ENCODE measurements at places on chromosomes 12 and 14.

DNA sequence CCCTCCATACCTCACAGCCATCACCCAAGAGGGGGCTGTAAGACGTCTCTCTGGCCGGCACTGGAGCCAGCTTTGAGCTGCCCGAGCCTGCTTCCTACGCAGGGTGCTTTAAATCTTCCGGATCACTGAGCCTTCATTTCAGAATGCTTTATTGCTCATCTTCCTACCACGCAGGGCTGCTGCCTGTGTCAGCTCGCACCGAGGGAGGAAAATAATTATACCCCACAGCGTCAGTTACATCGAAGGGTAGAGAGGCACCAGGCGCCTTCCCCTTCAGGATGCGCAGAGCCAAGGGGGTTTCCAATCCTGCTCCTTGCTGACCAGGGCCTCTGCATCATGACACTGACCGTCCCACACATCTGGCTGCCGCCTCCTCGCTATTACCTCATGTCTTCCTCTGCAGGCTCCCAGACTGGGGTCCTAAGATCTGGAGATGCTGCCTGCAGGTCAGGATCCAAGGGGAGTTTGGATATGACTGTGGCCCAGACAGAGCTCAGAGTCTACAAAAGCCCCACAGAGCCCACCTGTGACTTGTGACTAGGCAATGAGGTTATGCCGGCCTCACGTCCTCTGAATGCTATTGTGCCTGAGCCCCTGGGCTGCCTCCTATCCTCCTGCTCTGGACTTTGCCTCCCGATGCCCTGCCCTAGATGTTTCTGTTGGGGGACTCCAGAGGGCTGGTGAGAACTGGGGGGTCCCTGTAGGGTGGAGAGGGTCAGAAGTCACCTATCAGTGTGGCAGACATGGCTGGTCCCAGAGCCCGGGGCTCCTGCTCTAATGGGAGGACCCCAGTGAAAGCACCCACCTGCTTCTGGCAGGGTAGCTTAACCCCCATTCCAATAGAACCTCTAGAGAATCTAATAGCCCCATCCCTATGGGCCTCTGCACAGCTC is 220.3 kb upstream of the RTL1 start:
- no peak for DNase-seq

DNA sequence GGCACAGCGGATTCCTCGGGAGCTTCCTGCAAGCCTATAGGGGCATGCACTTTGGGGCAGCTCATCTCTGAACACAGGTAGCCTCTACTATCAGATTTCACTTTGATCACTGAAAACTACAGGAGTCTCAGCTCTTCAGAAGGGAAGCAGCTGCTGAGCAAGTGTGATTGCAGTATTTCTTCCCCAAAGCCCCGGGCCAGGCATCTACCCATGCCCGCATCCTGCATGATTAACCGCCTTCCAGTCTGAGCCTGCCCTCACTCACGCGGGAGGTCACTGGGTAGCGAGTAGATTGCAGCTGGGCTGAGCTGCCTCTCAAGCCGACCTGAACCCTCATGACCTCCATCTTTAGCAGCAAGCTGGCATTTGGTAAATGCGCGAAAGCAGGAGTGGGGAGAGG is 334.7 kb downstream of the DPF3 start:
- no peak for DNase-seq

DNA sequence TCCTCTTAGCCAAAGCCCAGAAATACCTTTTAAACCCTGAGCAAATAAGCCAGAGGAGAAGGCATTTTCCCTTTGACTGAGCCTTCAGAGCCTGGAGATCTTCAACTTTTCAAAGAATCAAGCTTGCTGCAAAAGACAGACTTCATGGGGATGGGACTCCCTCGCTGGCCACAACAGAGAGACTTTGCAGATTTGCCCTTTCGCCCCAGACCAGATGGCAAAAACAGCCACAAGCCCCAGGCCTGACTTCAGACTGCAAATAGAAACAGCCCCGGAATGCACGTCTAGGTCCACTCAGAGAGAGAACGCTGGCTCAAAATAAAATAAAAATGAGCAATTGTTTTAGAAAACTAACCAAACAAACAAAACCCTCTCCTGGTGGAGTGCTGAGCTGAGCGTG is 114.6 kb upstream of the MED13L start:
- DNase-seq: no peak

- no peak for DNase-seq
These were observed 54.2 kb upstream of the CERS5 start for GRCh38 chr12:50221228-50222008.

DNA sequence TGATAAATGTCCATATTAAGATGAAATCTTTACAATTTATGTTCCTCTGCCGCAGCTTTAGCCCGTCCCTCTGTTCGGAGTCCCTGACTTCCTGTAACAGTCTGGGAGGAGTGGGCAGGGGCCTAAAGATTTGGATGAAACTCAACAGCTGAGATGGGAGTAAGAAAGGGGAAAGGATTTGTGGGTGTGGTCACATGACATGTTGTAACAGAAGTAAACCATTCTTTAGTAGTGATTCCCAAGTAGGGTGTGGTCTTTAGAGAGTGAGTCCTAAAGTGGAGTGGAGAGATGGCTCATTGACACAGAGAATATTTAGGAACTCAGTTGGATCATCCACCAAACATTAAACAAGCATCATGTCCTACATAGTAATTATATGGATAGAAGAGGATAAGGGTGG is 12.9 kb downstream of the TMEM117 start:
- no peak for DNase-seq

DNA sequence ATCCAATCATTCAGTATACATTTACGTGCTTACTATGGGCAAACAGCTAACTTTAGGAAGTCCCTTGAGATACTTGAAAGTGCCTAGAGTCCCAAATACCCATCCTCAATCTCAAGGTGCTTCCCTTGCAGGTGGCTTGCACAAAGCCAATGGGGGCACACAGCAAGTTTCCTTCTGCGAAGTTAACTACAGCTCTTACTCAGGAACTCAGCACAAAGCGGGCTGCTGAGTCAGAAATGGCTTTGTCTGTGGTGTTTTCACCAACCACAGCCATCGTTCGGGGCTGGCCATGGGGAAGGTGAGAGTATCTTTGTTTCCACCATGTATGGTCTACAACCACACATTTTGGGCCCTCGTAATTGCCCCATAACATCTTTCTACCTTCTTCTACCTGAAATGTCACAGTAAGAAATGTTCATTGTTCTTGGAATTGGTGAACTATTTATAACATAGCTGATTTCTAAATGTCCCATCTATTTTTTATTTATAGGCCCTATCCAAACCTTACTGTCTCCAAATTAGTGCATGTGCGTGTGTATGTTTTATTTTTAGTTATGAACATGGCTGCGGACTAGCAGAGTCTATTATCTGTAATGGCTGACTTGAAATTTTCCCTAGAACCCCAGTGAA is 13.9 kb downstream of the MFAP5 start:
- DNase-seq: no peak

GRCh38 chr14:67446371-67447032 is 34.5 kb upstream of the PLEK2 start:
- no peak for DNase-seq

GRCh38 chr12:99087278-99087677 is 442.2 kb downstream of the APAF1 start:
- DNase-seq: no peak

DNA sequence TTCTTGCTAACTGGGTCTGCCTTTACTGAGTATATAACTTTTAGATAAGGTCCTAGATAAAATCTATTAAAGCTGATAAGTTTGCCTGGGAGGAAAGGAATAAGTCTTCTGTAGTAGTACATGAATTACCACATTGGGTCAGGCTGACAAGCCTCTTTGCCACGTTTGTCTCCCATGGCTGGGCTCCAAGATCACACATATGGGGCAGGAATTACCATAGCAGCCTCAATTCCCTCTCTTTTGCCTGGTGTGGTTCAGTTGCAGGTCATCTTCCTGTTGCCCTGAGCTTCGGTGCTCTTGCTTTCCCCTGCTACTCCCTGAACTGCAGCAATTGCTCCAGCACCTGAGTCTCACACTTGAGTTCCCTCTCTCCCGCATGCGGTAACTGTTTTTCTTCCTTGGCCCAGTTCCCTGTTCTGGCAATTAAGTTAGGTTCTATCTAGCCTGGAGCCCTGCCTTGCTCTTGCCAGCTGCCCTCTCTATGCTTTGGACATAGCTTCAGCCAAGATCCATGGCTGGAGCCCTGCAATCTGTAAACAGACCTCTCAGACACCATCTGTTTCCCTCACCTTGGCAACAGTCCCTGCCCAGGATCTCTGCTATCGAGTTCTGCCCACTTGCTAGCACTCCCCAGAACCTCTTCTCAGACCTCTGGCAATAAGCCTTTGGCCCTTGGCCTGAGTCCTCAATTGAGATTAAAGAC is 5.8 kb upstream of the GLT8D2 start:
- no peak for DNase-seq

DNA sequence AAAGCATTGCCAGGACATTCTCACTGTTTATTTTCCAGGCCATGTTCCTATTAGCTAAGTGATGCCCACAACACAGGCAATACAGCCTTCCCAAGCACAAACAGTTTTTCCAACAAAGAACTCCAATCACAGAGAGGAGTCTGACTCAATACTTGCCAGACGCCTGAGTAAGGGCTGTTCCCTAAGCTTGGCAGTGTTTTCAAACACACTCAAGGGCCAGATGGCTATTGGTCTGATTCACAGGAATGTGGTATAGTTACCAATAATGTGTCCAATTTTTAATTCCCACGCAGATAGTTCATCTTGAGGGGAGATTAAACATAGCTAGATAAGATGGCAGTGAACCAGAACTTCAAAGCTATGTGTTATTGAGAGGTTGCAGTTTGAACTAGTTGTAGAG is 381.0 kb downstream of the SNAPC1 start:
- no peak for DNase-seq

- DNase-seq: no peak
These were observed 68.9 kb downstream of the BCL11B start for GRCh38 chr14:99203080-99203479.

DNA sequence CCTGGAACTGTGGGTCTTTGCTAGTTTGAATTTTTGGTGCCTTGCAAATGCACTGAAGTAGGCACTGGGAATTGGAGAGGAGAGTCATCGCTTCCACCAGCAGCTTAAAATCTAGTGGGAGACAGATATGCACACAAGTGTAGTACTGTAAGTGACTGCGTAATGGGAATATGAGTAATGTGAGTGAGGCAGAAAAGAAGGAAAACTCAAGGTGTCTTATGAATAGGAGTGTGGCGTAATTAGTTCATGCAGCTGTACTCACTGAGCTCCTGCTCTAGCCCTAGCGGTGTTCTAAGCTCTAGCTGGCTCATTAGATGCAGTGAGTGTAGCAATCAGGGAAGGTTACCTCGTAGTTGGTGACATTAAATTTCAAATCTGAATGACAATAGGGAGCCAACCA is 2.8 kb downstream of the TCP11L2 start:
- no peak for DNase-seq

All from CD4-positive, alpha-beta T cell treated with Interleukin-15 for 1 hour (primary cell).